ENCODE measurements at places on chromosomes 7 and 10.

DNA sequence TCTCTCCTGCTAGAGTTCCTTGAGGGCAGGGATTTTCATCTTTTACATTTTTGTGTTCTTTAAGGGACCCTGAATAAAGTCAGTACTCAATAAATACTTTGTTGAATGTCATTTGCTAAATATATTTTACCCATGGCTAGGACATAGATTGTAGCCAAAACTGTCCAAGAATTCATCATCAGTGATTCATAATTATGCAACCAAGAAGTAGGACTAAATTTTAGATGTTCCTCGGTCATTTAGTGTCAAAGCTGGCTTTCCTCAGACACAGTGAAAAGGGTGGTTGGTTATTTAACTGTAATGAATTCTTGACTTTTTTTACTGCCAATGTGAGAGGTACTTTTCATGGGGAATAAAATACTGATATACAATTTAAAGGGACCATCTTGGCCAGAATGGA lies 3.3 kb downstream of the NUDT13 start:
- DNase-seq: no peak

DNA sequence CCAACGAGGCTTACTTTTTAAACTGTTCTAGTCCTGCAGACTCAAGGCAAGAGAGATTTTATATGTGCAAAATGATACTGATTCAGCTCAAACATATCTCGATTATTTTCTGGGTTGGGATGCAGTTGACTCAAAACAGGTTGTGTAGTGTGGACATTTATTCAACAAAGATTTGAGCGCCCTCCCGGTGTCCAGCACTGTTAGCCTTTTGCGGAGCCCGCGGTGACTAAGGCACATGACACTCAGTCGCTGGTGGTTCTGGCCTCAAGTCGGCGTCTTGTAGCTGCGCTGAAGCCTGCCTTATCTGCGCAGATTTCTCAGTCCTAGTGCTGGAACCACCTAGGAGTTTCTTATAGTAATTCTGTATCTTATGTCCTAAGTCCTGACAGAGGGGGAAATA lies 938 bp upstream of the CADPS2 start:
- no peak for DNase-seq

GRCh38 chr10:113960617-113961181 lies 83.0 kb upstream of the ADRB1 start:
- DNase-seq: peak; percentile 66

DNA sequence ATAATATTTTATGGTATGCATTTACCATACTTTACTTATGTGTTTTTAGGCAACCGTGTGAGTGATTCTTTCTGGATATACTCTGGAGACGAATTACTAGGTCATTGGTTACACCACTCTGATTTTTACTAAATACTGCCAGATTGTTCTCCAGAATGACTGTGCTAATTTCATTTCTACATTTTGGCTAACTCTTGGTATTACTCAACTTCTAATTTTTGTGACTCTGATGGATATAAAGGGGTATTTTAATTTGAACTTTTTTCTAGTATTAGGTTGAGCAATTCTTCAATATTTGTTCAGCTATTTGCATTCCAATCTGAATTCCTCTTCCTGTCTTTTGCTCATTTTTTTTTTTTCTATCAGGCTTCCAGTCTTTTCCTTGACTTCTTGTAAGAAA lies 223.6 kb downstream of the MDFIC start:
- DNase-seq: no peak

DNA sequence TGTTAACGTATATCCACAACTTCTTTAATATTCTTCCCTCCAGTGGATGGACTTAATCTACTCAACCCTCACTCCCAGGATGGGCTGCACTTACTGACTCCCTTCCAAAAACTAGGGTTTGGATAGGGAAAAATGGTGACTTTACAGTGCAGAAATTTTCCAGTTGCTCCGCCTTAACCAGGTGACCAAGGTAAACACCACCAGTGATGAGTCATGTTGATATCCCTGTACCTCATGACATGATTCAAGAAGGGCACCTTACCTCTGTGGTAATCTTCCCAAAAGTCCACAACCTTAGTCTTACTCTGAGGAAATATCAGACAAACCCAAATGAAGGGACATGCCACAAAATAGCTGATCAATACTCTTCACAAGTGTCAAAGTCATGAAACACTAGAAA lies 3.5 kb upstream of the GSTK1 start:
- no peak for DNase-seq

DNA sequence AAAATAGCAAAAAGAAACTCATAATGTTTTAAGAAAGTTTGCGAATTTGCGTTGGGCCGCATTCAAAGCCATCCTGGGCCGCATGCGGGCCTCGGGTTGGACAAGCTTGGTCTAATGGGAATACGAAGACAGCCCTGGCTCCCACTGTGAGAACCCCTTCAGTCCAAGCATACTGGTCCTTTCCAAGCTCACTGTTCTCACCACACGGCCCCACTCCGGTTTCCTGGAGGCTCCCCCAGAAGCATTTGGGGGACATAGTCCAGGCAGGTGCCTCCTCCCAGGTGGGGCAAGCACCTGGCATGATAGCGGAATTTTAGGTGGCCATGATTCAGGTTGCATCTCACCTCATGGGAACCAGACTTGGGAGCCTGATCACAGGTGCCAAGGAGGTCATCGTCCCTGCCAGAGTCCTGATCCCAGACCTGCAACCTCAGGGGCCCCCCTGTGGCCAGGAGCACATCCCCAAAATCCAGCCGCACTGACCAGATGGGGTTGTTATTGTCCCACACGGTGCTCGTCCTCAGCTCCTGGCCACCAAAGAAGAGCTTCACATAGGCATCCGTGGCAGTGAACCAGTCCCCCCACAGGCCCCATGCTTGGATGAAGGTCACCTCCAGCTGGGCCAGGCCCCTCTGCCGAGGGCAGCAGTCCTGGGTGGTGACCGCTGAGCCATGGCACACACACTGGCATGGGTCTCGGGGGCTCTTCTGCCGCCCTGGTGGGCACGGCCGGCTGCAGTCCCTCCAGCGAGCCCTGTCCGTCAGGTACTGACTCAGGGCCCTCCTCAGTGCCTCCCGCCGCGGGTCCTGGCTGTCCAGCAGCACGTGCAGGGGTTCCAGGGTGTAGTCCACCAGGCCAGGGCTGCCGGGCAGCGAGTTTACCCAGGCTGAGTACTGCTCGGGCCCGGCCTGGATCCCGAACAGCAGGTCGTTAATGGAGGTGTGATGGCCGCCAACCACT lies 4.4 kb downstream of the PRF1 start:
- DNase-seq: no peak

GRCh38 chr7:132569884-132570614 lies 6.2 kb downstream of the PLXNA4 start:
- DNase-seq: no peak

DNA sequence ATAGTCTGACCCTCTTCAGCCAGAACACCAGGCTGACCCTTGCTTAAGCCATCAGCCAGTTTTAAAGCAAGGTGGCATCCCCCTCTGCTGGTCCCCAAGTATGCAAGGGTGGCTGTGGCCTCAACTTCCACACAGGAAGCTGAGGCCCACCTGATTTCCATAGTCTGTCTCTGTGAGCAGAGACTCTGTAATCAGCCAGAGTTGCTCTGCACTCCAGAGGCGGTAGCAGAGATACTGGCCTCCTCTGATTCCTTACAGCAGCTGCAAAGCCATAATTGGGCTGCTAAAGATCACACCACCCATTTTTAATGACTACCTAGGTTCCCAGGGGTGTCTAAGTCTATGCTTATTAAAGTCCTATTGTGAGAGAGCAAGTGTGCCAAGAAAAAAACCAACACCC lies 1.8 kb downstream of the PDAP1 start:
- DNase-seq: no peak

DNA sequence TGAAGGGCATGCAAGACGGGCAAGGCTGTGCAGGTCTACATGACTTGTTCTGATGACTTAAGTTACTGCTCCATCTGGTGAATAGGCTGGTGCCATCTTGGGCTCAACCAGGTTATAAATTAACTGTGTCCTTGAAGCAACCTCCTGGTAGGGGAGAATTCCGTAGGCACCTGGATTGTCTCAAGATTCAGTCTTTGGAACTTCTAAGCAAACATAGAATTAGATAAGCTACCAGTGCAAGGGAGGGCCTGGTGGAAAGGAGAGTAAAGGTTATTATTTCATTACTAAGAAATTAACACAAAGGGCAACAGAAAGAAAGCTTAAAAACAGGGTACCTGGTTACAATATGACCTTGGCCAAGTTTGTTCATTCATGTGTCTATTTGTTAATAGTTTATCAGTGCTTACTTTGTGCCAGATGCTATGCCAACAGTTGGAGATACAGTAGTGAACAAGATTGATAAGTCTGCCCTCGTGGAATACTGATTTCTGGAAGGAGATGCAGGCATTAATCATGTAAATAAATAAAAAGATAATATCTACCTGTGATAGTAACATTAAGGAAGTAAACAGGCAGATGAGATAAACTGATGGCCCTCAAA lies 107.0 kb upstream of the PALS2 start:
- DNase-seq: no peak

GRCh38 chr7:513521-514166 lies 6.0 kb downstream of the PDGFA start:
- no peak for DNase-seq

- DNase-seq: no peak
These were observed 13.7 kb downstream of the AHCYL2 start for GRCh38 chr7:129238546-129238945.

DNA sequence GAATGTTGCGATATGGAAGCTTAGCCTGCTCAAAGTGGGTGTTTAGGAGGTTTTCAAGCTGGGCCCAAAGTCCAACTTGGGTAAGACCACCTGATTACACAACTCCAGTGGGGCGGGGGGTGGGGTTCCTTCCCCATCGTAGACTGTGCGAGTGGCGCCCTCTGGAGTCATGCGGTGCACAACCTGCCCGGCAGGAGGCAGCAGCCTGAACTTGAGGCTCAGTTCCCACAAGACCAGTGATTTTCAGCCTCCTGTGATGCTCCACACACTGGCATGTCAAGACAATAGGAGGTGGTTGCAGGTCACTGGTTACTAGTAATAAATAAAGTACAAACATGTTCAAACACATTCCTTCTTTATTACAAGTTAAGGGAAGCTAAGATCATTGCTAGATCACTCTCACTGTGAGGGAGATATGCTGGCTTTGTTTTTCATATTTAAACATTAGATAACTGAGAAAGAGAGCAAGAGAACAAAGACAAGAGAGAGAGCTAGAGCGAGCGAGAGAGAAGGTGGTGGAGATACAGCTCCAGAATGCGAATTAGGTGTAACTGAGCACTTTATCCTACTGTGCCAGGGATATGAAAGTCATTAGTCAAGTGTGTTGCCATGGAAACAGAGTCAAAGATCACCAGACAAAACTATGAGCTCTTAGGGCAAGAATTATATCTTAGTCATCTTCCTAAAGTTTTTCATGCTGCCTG lies 97.4 kb upstream of the BMPER start:
- peak; percentile 29 for DNase-seq

DNA sequence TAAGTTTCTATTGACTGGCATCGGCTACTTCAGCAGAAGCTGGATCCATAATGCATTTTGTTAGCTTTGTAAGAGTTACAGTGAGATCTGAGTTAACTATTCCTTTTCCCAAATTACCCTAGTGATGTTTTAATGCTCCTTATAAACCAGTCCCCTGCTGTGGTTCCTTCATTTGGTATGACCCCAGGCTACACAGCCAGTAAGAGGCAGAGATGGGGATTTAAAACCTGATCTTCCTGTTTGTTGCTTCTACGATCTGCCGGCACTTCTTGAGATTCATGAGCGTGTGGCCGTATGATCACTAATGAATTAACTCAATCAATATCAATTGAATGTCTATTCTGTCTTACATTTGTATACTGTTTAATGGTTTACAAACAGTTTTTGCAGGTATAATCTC lies 86.1 kb downstream of the CACNB2 start:
- no peak for DNase-seq

DNA sequence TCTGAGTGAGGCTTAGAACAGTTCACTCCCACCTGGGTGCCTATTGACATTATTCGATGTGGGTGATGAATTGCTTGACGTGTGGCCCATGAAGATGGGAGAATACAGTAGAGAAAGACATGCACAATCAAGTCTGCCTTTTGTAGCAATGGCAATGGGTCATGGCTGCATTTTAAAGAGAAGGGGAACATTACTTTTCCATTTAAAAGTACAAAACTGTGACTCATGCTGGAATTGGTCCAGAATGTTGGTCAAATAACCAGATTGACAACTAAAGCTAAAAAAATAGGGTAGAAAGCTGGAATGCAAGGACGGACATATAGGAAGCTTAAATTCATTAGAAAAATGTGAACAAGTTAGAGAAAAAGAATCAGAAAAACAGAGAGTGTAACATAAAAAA lies 104.1 kb upstream of the SLC25A13 start:
- DNase-seq: no peak

GRCh38 chr7:127954357-127954748 lies 76.9 kb downstream of the LRRC4 start:
- DNase-seq: no peak

DNA sequence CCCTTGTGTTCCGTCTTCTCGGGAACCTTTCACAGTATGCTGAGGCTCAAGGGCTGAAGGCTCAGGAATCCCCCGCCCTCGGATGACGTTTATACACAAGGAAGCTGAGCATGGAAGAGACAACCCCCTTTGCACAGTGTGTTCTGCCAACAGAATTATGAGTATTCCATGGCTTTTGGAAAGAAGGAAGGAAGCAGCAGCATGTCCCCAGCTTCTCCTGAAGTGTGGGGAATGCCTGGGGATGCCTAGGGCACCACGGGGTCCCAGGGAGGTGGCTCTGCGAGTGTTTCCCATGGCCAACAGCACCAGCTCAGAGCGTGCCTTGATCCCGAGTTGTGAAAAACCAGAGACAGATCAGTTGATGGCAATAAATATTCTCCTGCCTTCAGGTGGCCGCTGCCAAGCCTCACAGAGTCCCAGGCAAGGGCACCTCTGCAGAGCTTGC lies 88.8 kb upstream of the DDC start:
- DNase-seq: no peak

GRCh38 chr7:150335108-150335773 lies 6.2 kb downstream of the RARRES2 start:
- DNase-seq: no peak

GRCh38 chr7:21429786-21430574 lies 2.1 kb downstream of the SP4 start:
- peak; percentile 11 for DNase-seq

DNA sequence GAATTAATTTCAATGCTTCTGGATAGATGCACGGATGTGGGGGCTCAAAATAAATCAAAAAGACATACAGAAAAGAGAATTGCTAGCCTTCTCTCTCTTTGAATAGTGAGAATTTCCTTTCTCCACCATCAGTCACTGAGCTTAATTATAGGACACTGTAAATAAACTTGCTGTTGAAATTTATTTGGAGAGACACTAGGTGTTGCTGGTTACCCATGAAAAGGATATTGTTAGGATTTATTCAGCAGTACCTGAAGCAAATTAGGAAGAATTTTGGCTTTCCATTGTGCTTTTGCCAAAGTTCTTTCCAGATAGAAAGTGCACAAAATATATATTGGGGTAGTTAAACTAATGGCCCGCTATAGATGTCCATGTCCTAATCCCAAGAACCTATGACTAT lies 27.6 kb downstream of the GCC1 start:
- no peak for DNase-seq

GRCh38 chr10:3263082-3263481 lies 90.5 kb upstream of the PITRM1 start:
- DNase-seq: no peak

GRCh38 chr7:106514881-106515280 lies 146.1 kb downstream of the CCDC71L start:
- DNase-seq: no peak
